ENCODE measurements at places on chromosomes 3 and 15.

DNA sequence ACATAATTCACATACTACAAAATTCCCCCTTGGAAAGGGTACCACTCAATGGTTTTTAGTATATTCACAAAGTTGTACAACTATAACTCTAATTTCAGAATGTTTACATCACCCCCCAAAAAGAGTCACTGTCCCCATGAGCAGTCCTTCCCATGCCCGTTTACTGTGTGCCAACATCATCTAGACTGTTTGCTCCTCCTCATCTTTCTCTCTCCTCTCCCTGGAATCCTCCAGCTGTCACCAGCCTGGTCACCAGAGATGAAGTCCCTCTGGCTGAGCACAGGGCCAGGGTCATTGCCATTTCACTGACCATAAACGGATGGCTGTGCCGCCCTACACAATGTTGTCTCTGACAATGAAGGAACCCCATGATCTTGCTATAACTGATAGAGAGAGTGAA lies 45.2 kb downstream of the C2CD4B start:
- DNase-seq, result no peak

GRCh38 chr3:140236836-140237501 lies 302.0 kb downstream of the CLSTN2 start:
- no peak for DNase-seq

DNA sequence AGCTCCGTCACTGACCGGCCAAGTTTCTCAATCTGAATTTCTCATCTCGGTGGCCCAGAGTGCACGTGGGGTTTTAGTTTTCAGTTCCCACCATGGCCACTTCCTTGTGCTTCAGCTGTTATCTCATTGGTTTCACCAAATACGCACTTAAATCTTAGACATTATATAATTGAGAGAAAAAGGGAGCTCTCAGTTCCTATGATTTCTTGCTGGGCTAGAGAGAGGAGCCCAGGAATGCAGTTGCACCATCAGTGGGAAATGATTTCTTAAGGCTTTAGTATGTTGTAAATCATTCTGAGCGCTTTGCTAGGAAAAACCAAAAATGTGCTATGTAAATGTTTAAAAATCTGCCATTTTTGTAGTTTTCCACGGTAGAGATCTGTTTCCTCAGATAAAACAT lies 53.2 kb downstream of the OXNAD1 start:
- no peak for DNase-seq

- no peak for DNase-seq
Observed at GRCh38 chr15:33057845-33058244, 136.7 kb downstream of the FMN1 start.

GRCh38 chr15:83549623-83550022 lies 102.5 kb downstream of the SH3GL3 start:
- no peak for DNase-seq

- no peak for DNase-seq
Observed at GRCh38 chr3:127131424-127132170, 61.3 kb upstream of the PRR23E start.

- no peak for DNase-seq
Observed at GRCh38 chr15:57540211-57540610, 51.5 kb upstream of the MYZAP start.

GRCh38 chr3:5096336-5097008 lies 25.6 kb upstream of the ARL8B start:
- DNase-seq, result no peak

GRCh38 chr3:64900617-64901521 lies 213.1 kb upstream of the ADAMTS9 start:
- no peak for DNase-seq

DNA sequence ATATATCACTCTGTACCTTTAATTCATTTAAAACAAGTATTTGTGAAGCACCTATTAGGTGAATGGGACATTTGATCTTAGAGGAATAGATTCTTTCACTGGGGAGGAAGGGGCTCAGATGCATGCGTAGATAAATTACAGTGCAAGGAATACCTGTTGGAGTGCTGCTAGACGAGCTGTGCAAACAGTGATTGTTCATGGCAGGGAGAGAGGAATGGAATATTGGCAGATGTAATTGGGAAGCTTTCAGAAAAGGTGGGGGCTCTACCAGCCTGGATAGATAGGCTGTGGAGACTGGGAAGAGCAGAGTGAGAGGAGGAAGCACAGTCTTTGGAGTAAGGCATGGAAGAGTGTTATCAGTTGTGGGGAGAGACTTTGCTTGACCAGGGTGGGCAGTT lies 116.8 kb downstream of the AKAP13 start:
- no peak for DNase-seq

DNA sequence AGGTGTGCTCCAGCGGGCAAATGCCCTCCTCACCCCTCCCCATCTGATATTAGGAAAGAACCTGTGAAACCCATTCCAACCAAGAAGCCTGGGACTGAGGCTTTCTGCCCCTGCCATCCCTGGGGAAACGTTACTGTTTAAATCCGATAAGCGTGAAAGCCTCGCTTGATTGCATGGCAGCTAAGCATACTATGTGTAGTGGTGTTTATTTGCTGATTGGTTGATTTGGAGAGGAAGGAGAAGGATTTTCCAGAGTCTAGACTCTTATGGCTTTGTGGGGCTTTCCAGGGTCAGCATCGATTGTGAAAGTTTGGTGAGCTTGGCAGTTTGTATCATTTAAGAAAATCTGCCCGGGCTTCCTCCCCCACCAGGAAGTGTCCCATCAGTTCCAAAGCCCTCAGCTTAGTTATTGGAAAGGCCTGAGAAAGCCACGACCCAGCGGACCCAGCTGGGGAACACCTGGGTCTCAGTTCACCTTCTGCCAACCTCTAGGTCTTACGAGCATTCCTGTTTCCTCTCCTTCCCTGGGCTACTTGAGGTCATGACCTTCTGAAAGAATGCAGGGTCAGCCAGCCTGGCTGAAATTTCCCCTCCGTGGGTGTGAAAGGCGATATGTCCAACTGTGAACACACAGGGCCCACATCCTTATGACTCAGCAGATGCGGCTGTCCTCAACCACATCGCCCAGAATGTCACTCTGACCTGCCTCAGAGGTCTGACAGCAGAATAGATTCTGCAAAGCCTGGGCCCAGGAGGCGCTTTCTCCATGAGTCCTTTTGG lies 62.8 kb upstream of the HERC1 start:
- DNase-seq, result no peak

- no peak for DNase-seq
Observed at GRCh38 chr3:113676261-113676660, 20.2 kb downstream of the USF3 start.

DNA sequence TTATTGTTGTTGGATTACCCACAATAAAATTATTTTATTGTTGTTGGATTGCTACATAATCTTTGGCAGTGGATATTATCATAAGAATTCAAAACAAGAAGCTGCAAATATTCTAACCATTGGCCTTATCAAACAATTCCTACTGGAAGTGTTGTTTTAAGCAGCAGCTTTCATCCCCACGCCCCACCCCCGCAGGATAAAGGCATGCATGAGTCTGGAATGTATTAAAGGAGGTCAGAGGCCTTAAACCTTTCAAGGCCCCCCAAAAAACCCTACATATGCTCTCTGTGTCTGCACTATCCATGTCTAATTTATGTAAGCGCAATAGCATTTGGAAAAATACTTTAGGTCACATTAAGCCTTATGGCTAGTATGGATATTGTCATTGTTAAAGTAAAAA lies 23.1 kb downstream of the P3H2 start:
- no peak for DNase-seq

DNA sequence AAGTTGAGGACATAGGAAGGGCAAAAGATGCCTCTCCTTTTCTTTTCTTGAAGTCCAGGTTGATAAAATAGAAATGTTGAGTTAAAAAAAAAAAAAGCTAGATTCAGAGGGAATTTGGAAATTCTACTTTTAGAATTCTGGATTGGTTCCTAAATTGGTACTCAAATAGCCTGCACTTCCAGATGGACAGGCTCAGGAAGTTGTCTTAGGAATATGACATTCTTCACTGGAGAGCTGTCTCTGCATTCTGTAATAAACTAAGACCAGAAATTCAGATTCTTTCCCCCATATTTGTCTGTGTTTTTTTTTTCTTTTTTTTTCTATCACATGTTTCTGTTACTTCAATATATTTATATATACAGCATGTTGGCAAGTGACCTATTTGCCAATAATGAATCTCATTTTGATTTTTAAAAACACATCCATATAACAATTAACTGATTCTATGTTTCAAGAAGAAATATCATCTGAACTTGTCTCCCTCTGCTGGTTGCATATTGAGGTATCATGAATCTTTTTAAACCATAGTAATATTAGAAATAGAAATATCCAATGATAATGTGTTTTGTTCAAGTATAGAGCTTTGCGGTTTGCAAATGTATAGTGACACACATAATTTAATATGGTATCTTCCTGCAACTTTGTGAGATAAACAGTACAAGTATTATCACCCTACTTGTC lies 8.5 kb upstream of the LSAMP start:
- no peak for DNase-seq

GRCh38 chr3:141998669-141999290 lies 122.3 kb downstream of the ATP1B3 start:
- DNase-seq, result no peak

GRCh38 chr3:178382449-178383061 lies 153.7 kb upstream of the KCNMB2 start:
- DNase-seq, result no peak

DNA sequence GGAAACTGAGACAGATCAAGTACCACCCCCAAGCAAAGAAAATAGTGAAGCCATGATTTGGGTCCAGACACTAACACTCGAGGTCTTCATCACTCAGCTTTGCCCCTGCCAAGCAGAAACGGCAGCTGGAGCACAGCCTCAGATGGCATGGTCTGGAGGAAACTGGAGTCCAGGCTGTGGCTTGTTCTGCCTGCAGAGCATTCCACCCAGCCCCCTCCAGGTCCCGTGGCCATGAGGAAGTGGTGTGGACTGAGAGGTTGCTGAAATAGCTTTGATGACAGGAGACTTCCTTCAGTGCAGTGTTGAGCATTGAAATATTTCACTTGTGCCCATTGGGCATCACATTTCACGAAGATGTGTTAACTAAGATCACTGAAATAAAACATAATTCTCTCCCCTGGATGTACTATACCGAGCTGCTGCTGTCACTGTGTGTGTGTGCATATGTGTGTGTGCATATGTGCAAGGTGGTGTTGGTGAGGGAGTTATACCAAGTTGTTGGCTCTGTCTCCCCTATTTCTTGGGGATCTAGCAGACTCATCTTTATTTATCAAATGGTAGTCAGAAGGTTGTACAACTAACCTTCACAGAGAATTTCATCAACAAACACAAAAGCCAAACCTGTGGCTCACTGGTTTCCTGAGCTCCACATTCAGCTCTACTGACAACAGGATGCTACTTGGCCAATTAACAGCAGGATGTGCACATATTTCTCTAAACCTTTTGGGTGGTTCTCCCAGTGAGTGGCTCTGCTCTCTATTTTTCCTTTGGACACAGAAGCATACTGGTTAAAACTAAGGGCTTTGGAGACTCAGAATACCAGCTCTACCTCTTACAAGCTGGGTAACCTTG lies 660.1 kb upstream of the CFAP20DC start:
- DNase-seq, result peak; percentile 22

DNA sequence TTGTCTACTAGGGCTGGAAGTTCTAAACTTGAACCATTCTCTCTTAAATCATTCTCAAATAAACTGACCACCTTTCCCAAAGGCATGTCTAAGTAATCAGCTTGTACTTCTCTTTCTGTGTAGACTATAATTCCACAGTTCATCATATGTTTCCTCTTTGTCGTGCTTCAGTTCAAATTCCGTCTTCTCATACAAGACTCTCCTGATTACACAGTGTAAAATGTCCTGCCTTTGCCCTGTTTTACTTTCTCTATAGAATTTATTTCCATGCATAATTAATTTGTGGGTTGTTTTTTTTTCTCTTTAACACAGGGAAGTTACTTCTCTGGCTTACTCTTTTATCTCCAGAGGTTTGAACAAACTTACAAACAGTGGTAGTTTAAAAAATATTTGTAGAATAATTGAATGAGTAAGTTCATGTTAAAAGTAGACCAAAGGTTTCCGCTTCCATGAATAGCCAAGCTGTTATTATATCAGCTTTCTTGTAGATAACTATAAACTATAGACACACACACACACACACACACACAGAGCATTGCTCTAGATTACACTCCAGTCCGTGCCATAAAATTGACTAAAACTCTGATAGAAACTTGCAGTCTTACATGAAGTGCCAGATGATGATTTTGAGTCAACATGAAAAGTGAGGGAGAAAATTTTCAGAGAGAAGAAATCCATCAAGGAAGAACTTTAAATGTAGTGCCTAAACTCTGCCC lies 119.0 kb downstream of the SUCNR1 start:
- DNase-seq, result no peak

DNA sequence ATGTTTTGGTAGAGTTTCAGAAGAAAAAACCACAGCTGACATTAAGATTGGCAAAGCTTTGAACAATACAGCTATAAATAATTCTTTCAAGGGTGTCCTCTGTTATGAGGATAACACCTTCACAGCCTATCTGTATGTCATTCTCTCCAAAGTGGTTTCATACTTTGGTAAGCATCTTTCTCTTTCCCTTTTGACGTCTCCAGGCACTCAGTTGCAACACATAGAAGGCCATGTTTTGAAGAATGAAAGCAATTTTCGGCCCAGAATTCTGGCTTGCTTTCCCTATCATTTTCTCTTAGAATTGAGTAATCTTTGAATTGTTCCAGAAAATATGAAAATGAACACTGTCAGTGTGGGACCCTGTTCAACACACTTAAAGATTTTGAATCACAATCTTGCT lies 200.0 kb upstream of the CBLB start:
- no peak for DNase-seq

DNA sequence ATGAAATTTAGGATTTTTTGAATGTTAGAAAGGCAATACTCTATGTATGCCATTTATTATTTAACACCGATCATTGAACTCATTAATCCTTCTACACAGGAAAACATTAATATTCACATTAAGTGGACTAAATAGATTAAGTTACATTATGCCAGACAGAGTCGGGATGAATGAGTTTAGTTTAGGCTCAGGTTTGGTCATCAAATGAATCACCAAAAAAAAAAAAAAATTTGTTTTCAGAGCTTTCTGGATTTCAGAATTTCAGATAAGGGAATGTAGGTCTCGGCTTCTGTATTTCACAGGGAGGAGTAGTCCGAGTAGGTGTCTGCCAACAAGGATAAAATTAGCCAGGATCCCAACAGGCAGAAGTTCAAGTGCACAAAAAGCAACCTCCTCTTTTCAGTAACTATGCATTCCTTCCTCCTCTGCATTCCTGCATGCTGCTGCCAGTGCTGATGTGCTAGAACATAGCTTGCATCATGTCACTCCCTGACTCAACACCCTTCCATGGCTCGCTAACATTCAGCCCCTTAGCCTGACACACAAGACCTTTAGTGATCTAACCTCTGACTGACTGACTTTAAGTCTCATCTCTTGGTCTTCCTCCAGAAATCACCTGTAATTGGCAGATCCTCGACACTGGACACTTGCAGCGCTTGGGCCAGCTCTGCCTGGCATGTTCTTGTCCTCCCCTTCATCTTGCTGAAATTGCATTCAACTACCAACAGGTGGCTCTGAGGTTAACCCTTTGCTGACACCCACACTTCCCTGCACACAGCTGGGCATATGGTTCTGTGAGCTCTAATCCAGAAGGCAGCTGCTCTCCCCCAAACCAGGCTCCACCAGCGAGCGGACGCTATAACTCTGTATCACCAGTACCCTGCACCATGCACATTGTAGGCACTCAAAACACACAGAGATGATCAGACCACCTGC lies 145.4 kb upstream of the PROK2 start:
- DNase-seq, result peak; percentile 7

Measured in head of caudate nucleus (tissue), 42 donors.